ENCODE measurements at places on chromosomes 6 and 20. TPM values are rescaled to one million over a fixed set of nuclear protein-coding genes. Genes with fewer than 3 reads are reported as not detected.

Gene DDO
- polyA plus RNA-seq: 13.4 TPM

Gene PSORS1C1
- polyA plus RNA-seq: 2.1 TPM

Gene PBOV1
- not detected for polyA plus RNA-seq

Gene GSTA2
- polyA plus RNA-seq: 133 TPM

Gene ADGRG6
- polyA plus RNA-seq: 2.6 TPM

Gene HLA-DRA
- 489 TPM for polyA plus RNA-seq

Gene PGC
- 0.39 TPM for polyA plus RNA-seq

Gene TCF15
- 1.6 TPM for polyA plus RNA-seq

Gene POPDC3
- not detected for polyA plus RNA-seq

Gene FHL5
- 4.3 TPM for polyA plus RNA-seq

Gene LST1
- 14.8 TPM for polyA plus RNA-seq

Gene MUCL3
- not detected for polyA plus RNA-seq

Gene MYH7B
- polyA plus RNA-seq: 3.7 TPM

Gene PRSS16
- polyA plus RNA-seq: 5.1 TPM

Gene FNDC11
- polyA plus RNA-seq: 0.47 TPM

Gene MCHR2
- not detected for polyA plus RNA-seq

Gene PPP1R14C
- 6.5 TPM for polyA plus RNA-seq

Gene FAM83B
- 0.77 TPM for polyA plus RNA-seq

Gene PARD6B
- 9.2 TPM for polyA plus RNA-seq

Gene CDH26
- 0.47 TPM for polyA plus RNA-seq
